A549 treated with ZK216348 at 1 μM for 4 hours (cell line): ENCODE measurements at places on chromosomes 6 and 20. TPM values are rescaled to one million over a fixed set of nuclear protein-coding genes. Genes with fewer than 3 reads are reported as not detected.

The DTD1 gene
- 75.3 to 82.0 TPM (median 80.5 TPM) in 5 replicates for total RNA-seq

The TAPBP gene
- total RNA-seq: 30.8 to 42.7 TPM (median 36.7 TPM) in 5 replicates

The COL9A1 gene
- 0.19 TPM in 1 of 5 replicates, not detected in the others for total RNA-seq

The UBD gene
- total RNA-seq: 0.35 to 0.74 TPM (median 0.53 TPM) in 5 replicates

The MAP7 gene
- total RNA-seq: 22.2 to 29.9 TPM (median 26.3 TPM) in 5 replicates

The CFAP206 gene
- 0.50 to 0.62 TPM (median 0.54 TPM) in 5 replicates for total RNA-seq

The IRAK1BP1 gene
- total RNA-seq: 0.43 to 0.95 TPM (median 0.76 TPM) in 5 replicates

The FOXC1 gene
- 6.4 to 10.8 TPM (median 8.2 TPM) in 5 replicates for total RNA-seq

The GCM1 gene
- total RNA-seq: 0.08 TPM in 1 of 5 replicates, not detected in the others

The SDC4 gene
- total RNA-seq: 103 to 119 TPM (median 118 TPM) in 5 replicates

The TFAP2B gene
- total RNA-seq: not detected in 5 replicates

The ENPP1 gene
- 0.94 to 1.9 TPM (median 1.5 TPM) in 5 replicates for total RNA-seq

The CLPSL2 gene
- total RNA-seq: 0.51 to 1.0 TPM (median 0.78 TPM) in 3 of 5 replicates, not detected in the others

The TREML1 gene
- not detected in 5 replicates for total RNA-seq

The ZBTB22 gene
- total RNA-seq: 2.1 to 5.4 TPM (median 4.1 TPM) in 5 replicates

The IP6K3 gene
- total RNA-seq: 0.27 to 0.52 TPM (median 0.33 TPM) in 5 replicates

The BFSP1 gene
- 3.7 to 5.7 TPM (median 4.7 TPM) in 5 replicates for total RNA-seq

The PRSS16 gene
- total RNA-seq: 1.3 to 4.0 TPM (median 3.9 TPM) in 5 replicates

The BPIFB1 gene
- total RNA-seq: 0.18 TPM in 1 of 5 replicates, not detected in the others

The KCNB1 gene
- 0.37 to 0.99 TPM (median 0.63 TPM) in 5 replicates for total RNA-seq

The RPP40 gene
- 17.6 to 31.3 TPM (median 23.7 TPM) in 5 replicates for total RNA-seq

The HCRTR2 gene
- total RNA-seq: not detected in 5 replicates

The PI16 gene
- not detected in 5 replicates for total RNA-seq

The CALHM4 gene
- total RNA-seq: not detected in 5 replicates

The ZNF391 gene
- total RNA-seq: 0.07 to 0.35 TPM (median 0.32 TPM) in 5 replicates

The MYH7B gene
- 0.13 to 0.25 TPM (median 0.18 TPM) in 3 of 5 replicates, not detected in the others for total RNA-seq

The COX4I2 gene
- total RNA-seq: not detected in 5 replicates

The SLC22A16 gene
- total RNA-seq: not detected in 5 replicates

The TMEM14C gene
- 133 to 153 TPM (median 144 TPM) in 5 replicates for total RNA-seq

The LAMA2 gene
- total RNA-seq: 0.26 to 1.4 TPM (median 0.62 TPM) in 5 replicates

The NRM gene
- 20.2 to 28.1 TPM (median 26.5 TPM) in 5 replicates for total RNA-seq

The SPATS1 gene
- not detected in 5 replicates for total RNA-seq
